ENCODE measurements at places on chromosomes 2 and 18.

DNA sequence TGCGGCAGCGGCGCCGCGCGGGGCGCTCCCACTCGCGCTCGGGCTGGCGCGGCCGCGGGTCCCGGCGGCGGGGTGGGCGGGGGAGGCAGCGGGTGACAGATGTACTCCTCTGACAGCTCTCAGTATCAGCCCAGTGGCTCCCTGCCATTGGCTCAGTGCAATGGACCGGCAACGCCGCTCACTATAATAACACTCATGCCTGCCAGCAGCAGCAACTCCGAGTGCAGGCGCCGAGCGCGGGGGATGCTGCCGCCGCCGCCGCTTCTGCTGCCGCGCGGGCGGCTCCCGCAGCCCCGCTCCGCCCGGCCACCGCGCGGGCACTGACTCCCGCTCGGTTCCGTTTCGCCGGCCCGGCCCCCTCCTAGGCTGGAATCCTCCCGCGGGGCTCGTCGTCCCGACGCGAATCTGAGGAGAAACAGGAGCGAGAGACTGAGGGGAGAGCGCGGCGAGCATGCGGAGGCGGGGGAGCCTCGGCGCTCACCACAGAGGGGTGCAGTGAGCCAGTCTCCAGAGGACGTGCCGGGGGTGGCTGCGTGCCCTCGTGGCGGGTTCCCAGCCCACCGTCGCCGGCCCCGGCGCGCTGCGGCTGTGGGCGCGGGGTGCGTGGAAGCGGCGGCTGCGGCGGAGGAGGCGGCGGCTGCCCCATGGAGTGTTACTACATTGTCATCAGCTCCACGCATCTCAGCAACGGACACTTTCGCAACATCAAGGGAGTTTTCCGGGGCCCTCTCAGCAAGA, at the start of gene ZNF804A:
TSS of gene ZNF804A (plus strand) at position 214 of the 738 bp plus-strand sequence. CDS start at position 645, 431 bp downstream.
- DNase-seq, result no peak

GRCh38 chr18:77012806-77013541, 119.6 kb downstream of the MBP start:
- no peak for DNase-seq

DNA sequence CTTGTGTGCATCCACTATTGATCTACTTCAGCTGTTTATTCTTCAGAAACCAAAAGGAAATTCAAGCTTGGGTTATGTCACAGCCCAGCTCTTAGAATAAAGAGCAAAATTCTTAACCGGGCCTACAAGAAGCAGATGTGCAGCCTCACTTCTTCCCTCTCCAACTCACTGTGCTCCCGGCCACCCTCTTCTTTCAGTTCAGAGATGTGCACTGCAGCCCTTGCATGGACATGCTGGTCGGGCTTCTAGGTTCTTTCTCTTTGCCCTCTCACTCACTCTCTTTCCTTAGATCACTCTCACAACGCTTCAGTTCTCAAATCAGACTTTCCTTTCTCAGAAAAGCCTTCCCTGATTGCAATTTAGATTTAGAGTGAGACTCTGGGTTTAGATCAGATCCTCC, 104.1 kb downstream of the CHN1 start:
- no peak for DNase-seq

GRCh38 chr18:63783394-63783793, 8.2 kb downstream of the SERPINB7 start:
- DNase-seq, result no peak

DNA sequence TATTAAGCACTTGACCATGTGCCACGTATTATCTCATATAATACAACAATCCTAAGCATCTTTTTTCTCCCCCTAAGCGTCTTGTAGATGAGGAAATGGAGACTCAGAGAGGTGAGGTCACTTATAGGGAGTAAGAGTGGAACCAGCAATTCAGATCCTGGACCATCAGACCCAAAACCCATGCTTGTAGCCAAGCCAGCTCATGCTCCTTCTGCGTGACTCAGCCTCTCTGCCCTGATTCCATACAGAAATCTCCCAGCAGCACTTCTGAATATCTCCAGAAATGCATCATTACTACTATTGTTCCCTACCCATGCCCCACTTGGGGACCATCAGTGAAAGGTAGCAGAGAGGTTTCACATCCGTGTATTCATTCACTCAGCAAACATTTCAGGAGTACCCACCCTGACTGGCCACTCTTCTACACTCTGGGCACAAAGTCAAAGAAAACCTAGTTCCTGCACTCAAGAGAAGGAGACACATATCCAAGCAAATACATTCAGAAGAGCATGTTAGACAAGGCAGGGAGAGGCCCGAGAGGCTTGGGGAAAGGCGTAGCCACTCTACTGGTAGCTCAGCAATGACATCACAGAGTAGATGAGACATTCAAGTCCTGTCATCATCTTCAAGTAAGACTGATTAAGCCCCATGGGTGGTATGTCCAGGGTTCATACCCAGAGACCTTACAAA, 141.9 kb downstream of the MTCL1 start:
- no peak for DNase-seq

GRCh38 chr2:157911246-157911645, 35.1 kb upstream of the ACVR1 start:
- DNase-seq, result no peak

- no peak for DNase-seq
Observed at GRCh38 chr2:208192611-208193236, 2.9 kb upstream of the C2orf80 start.

DNA sequence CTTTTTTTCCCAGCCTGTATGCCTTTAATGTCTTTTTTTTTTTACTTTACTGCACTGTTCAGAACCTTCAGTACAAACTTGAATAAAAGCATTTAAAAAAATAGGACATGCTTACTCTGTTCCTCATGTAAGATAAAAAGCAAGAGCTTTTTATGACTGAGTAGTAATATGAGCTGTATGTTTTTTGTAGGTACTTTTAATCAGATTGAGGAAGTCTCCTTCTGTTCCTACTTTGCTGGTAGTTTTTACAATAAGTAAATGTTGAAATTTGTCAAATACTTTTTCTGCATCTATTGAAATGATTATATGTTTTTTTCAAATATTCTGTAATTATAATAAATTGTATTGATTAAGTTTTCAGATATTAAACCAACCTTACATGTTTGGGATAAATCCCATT, 189.8 kb downstream of the FAM210A start:
- no peak for DNase-seq

DNA sequence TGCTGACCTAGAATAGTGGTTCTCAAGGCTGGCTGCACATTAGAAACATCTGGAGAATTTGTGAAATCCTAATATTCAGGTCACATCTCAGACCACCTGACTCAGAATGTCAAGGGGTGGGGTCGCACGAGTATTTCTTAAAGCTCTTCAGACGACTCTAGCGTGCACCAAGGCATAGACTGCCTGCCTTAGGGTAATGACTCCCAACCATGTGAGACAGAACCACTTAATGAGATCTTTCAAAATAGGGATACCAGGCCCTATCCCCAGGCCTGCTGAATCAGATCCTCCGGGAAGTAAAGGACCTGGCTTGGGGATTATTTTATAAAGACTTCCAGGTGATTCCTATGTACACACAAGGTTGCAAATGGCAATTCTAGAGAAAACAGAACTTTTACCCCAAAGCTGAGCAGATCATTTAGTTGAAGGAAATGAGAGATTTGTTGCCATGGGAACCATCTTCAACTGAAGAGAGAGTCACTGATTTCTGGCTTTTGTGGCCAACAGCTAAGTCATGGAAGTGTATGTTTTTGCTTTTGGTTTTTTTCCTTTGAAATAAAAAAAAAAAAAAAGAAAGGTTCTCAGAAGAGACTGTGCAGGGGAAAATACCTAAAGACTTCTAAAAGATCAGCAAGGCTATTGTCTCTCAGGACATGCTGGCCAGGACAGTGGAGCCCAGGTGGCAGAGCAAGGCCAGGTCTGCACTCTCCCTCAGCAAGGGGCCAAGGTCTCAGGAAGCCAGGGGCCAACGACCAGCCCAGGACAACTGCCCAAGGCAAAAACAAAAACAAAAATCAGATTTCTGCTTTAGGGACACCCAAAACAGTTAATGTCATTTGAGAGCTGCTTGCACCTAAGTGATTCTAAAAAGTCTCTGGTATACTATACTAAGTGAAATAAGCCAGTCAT, 15.3 kb upstream of the LOXHD1 start:
- DNase-seq, result no peak

DNA sequence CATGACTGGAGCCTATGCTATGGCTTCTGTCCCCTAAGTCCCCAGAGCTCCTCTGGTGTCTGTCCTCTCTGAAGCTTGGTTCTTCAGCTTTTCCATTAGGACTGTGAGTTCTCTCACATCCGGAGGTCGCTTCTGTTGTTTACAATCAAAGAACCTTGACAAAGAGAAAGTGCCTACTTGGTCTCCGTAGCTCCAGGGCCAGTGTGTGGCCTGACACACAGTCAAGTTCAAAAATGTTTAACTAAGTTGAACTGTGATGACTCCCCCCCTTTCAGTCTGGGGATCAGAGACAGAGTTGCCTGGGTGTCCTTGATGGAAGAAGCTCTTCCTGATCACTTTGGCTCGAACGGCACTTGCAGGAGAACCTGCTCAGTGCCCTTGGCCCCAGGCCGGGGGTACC, 26.3 kb upstream of the YWHAQ start:
- DNase-seq, result no peak

GRCh38 chr2:228689053-228689452, 507.6 kb upstream of the SPHKAP start:
- no peak for DNase-seq

DNA sequence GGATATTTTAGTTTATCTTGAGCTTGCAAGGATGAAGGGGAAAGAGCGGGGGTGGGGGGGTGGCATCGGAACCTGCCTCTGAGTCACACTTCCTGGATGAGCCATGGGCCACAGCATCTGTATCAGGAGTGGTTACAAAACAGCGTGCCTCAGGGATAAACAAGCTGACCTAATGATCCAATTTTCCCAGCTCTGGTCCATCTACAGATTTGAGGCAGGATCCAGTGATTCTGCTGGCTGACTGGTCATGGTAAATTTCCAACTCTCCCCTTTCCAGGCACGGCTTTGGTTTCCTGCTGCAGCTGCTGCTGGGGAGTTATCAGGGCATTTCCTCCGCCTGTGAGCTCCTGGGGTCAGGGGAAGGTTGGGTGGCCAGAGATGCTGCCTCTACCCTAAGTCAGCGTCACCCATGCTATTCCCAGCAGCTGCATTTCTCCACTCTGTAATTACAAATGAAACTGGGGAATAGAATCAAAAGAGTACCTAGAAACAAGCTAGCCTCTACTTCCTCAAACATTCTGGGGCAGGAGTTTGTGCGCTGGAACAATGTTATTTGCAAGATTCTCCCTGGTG, 4.7 kb upstream of the HPCAL1 start:
- DNase-seq, result peak; percentile 38

DNA sequence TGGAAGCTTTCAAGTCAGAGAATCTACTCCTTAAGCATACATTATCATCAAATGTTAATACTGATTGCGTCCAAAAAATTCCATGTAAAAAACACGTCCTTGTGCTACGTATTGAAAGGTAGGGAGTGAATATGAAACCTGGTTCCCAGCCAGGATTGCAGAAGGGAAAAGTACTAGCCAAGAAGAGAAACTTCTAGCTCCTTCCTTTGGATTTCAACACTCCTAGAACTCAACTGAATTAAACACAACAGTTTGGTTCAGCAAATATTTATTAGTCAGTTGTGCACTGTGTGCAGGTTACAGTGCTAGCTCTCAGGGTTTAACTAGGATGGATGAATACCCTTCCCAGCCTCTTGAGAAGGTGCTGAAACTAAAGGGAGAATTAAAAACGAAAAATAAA, 33.9 kb upstream of the FHL2 start:
- no peak for DNase-seq
